GM12878 (cell line): ENCODE measurements at places on chromosomes 1 and 21. TPM values are rescaled to one million over a fixed set of nuclear protein-coding genes. Genes with fewer than 3 reads are reported as not detected.

SLC9C2 gene
- not detected in 2 replicates for total RNA-seq

NEK2 gene
- 28.7 TPM in 2 replicates for total RNA-seq

SERPINC1 gene
- total RNA-seq: 0.44 and 0.61 TPM in 2 replicates

ENSA gene
- 235 and 244 TPM in 2 replicates for total RNA-seq

LPAR3 gene
- total RNA-seq: 0.11 and 0.23 TPM in 2 replicates

XCL1 gene
- total RNA-seq: 8.8 and 10.4 TPM in 2 replicates

SAMD13 gene
- 0.85 and 0.98 TPM in 2 replicates for total RNA-seq

SLC19A2 gene
- total RNA-seq: 2.2 and 2.3 TPM in 2 replicates

EDARADD gene
- 4.8 and 5.8 TPM in 2 replicates for total RNA-seq

LRRC7 gene
- not detected in 2 replicates for total RNA-seq

LCE2A gene
- total RNA-seq: not detected in 2 replicates

SYCP1 gene
- not detected in 2 replicates for total RNA-seq

GBP5 gene
- total RNA-seq: 0.44 and 0.56 TPM in 2 replicates

HSD3B2 gene
- 0.45 and 0.56 TPM in 2 replicates for total RNA-seq

PHTF1 gene
- total RNA-seq: 20.3 and 26.9 TPM in 2 replicates

RBP7 gene
- not detected in 2 replicates for total RNA-seq

RIMS3 gene
- 0.74 and 0.93 TPM in 2 replicates for total RNA-seq

ORC1 gene
- total RNA-seq: 24.5 and 27.2 TPM in 2 replicates

DPYD gene
- 15.5 and 17.2 TPM in 2 replicates for total RNA-seq

YOD1 gene
- 6.9 and 7.1 TPM in 2 replicates for total RNA-seq

RPE65 gene
- not detected in 2 replicates for total RNA-seq

TFF2 gene
- total RNA-seq: not detected in 2 replicates

PROK1 gene
- total RNA-seq: not detected in 2 replicates

OR2T8 gene
- total RNA-seq: not detected in 2 replicates

C1orf116 gene
- 0.03 and 0.08 TPM in 2 replicates for total RNA-seq

PTGS2 gene
- total RNA-seq: 0.13 TPM in 1 of 2 replicates, not detected in the other

KIF2C gene
- total RNA-seq: 75.0 and 81.9 TPM in 2 replicates

LCE1A gene
- total RNA-seq: not detected in 2 replicates

CFHR5 gene
- total RNA-seq: not detected in 2 replicates

ZNF678 gene
- total RNA-seq: 4.4 TPM in 2 replicates

PDZK1 gene
- total RNA-seq: 0.10 TPM in 1 of 2 replicates, not detected in the other

S100B gene
- not detected in 2 replicates for total RNA-seq

CSMD2 gene
- total RNA-seq: not detected in 2 replicates

SELP gene
- not detected in 2 replicates for total RNA-seq

SPRR2F gene
- not detected in 2 replicates for total RNA-seq

HCRTR1 gene
- not detected in 2 replicates for total RNA-seq

ATP6V1G3 gene
- not detected in 2 replicates for total RNA-seq

HPCAL4 gene
- total RNA-seq: 0.05 and 0.16 TPM in 2 replicates

TMPRSS15 gene
- total RNA-seq: not detected in 2 replicates

RAB7B gene
- total RNA-seq: not detected in 2 replicates

GIPC2 gene
- total RNA-seq: 0.08 and 0.11 TPM in 2 replicates

TPTE gene
- total RNA-seq: not detected in 2 replicates

TMEM234 gene
- total RNA-seq: 6.2 and 10.9 TPM in 2 replicates

ATAD3C gene
- 1.1 and 1.6 TPM in 2 replicates for total RNA-seq

MYCL gene
- 1.4 and 1.7 TPM in 2 replicates for total RNA-seq
